DMS153 (cell line): ENCODE measurements at places on chromosomes 6 and 20.

DNA sequence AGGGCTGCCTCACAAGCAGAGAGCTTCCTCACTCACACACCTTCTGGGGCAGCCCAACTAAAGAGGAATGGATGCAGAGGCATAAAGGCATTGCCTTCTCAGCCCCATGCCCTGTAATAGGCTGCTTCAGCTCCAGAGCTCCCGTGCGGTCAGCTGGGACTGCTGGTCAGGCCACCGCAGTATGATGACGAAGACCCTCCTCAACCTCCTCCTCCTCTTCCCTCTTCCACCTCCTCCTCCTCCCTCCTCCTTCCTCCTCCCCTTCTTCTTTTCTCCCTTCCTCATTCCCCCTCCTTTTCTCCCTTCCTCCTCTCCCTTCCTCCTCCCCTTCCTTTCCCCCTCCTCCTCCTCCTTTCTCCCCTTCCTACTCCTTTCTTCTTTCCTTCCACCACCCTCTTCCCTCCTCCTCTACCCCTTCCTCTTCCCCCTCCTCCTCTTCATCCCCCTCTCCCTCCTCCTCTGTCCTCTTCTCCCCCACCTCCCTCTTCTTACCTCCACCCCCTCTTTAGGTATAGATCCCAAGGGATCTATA lies 465.3 kb upstream of the CDH4 start:
- no peak for DNase-seq

GRCh38 chr6:144566868-144567615 lies 281.9 kb downstream of the UTRN start:
- DNase-seq, result no peak

DNA sequence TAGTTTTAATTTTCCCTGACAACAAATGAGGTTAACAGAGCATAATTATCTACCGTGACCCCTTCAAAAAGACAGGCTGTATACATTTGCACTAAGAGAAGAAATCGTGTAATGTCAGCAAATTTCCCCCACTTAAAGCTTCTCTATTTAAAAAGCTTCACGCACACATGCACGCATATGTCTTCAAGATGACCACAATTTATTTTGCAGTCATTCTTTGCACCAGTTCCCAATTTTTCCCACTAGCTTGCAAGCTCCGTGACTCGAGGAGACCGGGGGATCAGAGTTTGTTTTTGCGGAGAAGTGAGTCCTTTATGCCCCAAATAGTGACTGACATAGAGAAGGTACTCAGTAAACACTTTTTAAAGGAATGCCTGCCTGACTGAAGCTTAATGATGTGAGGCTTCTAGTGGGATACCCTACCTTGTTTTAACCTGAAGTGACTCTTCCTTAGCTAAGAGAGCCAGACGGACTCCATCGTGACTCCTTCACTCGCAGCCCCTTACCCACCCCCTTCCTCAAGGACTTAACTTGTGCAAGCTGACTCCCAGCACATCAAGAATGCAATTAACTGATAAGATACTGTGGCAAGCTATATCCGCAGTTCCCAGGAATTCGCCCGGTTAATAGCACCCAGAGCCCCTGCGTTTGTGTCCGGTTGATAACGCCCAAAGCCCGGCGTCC lies 9.3 kb upstream of the NQO2 start:
- no peak for DNase-seq

DNA sequence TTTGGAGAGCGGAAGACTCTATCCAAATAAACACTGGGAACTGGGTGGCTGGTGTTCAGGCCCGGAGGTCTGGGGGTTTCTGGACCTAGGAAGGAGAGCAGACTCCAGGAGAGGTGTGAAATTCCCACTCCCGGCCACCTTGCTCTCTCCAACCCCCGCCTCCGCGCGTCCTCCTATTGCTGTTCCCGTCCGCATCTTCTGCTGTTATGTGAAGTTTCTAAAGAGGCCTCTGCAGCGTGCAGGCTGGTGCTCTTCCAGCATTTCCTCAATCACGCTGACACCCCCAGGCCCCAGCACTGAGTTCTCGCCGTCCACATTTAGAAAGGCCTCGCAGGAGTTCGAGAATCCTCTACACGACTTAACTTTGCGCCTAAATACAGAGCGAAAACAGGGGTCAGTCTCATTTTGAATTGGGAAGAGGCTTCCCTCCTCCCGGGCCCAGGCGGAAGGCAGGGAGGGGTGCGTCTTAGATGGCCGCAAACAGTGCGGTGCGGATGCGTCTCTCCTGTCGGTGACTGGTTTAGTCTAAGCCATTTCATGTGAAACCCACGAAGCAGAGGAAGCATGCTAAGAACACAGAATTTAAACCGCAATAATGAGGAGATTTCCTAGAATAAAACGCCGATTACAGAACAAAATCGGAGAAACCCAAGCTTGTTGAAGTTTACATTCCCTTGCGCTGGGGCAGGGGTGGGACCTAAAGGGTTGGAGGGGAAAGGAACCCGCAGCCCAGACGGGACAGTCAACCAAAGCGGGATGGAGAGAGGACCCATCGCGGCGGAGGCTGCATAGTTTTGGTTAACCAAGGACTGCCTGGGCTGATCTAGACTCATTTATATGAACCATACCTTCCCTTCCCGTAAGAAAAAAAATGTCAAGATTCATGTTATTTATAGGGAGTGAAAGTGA lies 4.0 kb upstream of the FOXF2 start:
- no peak for DNase-seq

DNA sequence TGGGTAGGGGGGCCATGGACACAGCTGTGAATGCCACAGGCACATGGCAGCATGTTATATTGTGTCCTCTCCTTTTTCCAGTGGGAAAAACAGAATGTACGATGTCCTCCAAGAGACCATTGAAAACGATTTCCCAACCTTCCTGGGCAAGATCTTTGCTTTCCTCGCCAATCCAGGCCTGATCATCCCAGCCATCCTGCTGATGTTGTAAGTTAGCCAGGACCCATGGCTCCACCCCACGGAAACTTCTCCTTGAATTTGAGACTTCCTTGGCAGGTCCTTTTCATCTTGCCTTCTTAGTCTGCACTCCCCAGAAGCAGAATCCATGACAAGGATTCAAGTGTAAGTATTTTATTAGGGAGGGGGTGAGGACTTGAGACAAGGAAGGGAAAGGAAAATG lies 28.2 kb upstream of the NOP56 start:
- DNase-seq, result no peak

GRCh38 chr20:9884666-9885065 lies 45.8 kb upstream of the PAK5 start:
- no peak for DNase-seq

- DNase-seq, result no peak
These were observed 5.9 kb downstream of the TUBB2B start for GRCh38 chr6:3221578-3221977.

DNA sequence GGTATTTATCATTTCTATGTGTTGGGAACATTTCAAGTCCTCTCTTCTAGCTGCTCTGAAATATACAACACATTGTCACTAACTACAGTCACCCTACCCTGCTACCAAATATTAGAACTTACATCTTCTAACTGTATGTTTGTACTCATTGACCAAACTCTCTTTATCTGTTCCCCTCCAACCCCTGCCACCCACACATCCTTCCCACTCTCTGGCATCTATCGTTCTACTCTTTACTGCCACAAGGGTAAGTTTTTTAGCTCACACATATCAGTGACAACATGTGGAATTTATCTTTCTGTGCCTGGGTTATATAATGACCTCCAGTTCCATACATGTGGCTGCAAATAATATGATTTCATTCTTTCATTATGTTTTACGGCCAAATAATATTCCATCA lies 171.9 kb downstream of the GMDS start:
- DNase-seq, result no peak

GRCh38 chr6:120954111-120954510 lies 380.2 kb downstream of the TBC1D32 start:
- no peak for DNase-seq
